ENCODE measurements at places on chromosomes 11 and 22.
A peak's percentile ranks its signal among the peaks of the same experiment; 100 is the strongest.

- no peak for DNase-seq
Observed at GRCh38 chr22:49999946-50000586, 12.5 kb downstream of the IL17REL start.

DNA sequence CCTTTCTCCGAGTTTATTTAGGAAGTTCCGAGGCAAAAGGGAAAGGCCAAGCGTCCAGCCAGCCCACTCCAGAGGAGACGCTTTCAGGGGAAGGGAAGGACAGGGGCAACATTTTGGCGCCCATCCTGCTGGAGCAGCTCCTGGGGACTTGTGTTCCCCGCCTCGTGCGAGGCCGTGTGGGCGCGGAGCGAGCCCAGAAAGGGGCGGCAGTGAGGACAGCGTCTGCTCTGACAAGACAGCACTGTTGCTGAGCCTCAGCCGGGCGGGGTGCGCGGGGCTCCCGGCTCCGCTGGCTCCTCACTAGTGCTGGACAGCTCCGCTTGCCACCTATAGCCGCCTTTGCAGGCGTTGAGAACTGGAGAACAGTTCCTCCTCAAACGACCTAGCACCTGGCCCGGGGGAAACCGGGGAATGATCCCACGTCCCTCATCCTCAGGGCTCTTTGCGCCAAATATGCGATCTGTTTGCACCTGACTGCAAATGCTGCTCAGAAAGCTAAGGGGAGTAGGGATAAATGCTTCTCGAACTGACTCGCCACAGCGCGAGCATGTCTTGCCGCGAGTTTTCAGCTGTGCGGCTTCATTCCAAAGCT lies 722 bp upstream of the GUCY1A2 start:
- DNase-seq: peak; percentile 4

DNA sequence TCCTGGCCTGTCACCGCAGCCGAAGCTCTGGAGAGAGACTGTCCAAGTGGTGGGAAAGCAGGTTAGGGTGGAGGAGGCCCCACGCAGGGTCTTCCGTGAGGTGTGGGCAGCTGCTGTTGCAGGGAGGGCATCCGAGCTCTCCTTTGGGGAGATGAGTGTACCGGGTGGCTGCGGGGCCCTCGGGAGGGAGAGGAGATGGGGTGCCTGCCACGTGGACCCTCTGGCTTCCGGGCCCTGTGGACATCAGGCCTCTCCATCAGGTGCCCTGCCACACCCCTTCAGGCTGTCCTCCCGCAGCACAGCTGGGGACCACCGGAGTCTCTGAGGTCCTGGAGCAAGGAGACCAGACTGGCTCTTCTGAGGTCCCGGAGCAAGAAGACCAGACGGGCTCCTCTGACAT lies 1.7 kb downstream of the PTDSS2 start:
- no peak for DNase-seq

- no peak for DNase-seq
Observed at GRCh38 chr22:38353701-38354100, 36.5 kb upstream of the CSNK1E start.

GRCh38 chr11:47468598-47469214 lies 19.8 kb upstream of the RAPSN start:
- DNase-seq: no peak

DNA sequence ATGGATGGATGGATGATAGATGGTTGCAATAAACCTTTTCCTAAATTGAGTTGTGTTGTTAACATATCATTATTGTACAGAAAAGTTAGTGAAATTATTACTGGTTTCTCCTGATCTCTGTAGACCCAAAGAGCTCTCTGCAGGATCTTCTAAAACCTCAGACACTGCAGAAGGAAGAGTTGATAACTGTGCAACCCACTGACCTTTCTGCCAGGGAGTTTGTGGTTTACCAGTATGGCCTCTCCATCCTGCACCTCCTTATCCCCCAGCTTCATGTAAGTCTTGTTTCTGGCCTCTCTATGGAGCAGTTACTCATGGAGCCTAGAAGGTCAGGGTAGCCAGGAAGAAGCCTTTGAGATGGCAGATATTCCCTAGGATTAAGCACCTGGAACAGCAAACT lies 45.6 kb downstream of the BTG4 start:
- DNase-seq: no peak

DNA sequence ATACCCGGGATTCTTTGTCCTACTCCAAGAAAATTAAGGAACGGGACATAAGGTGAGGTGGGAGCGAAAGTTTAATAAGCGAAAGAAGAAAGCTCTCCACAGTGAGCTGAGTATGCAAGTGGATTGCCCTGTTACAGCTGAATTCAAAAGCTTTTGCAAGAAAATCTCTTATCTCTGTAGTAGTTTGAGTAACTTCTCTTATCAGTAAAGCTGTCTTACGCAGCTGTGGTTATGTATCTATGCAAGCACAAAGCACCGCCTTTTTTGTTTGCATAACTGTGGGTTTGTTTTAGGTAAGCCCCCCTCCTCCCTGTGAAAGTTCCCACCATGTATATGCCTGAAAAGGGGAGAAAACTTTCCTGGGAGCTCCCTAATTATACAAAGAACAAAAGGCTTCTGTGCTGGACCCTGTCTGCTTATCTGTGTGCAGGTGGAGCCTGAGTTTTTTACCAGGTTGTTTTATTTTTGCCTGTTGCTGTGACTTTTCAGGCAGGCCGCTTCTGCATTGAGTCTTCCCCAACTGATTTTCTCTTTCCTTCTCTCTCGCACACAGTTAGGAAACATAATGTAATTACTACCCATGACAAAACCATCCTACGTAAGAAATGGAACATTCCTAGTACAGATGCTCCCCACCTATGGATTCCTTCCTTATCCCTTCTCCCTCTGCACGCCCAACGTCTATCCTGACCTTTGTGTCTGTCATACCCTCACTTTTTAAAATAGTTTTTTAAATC lies 837 bp upstream of the PLAAT5 start:
- DNase-seq: no peak

DNA sequence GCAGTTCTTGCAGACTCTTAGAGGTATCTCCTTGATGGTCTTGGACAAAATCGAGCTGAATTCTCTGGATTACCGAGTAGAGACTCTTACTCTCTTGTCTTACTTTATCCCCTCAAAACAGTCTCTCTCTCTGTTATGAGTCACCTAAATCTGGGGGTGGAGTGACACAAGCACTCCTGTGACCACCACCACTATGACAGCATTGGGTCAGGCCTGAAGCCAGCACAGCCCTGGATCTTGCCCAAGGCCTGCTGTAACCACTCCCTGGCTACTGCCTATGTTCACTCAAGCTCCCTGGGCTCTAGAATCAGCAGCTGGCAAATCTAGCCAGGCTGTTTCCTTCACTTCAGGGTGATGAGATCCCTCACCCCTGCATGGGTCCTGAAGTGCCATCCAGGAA lies 662.5 kb downstream of the LUZP2 start:
- no peak for DNase-seq

- DNase-seq: no peak
Observed at GRCh38 chr11:31845331-31845730, 34.2 kb upstream of the PAX6 start.

GRCh38 chr22:26559961-26560575 lies 29.9 kb downstream of the TPST2 start:
- DNase-seq: no peak

- no peak for DNase-seq
Observed at GRCh38 chr11:118100691-118101232, 14.0 kb upstream of the SMIM35 start.

DNA sequence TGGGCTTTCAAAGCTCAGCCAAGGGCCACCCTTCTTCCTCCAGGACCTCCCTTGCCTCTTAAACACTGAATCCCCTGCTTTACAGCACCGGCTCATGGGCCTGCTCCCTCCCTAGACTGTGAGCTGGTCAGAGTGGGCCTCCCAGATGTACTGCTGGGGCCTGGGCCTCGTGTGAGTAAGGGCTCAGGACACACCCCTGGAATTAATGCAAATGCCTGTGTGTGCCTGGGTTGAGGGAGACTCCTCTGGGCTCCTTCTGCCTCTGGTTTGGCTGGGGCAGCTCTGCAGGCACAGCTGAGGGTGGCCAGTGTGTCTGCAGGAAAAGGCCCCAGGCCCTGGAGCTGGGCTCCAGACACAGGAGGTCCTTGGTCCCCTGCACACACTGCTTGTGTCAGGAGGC lies 24.2 kb downstream of the ALX4 start:
- DNase-seq: no peak

- no peak for DNase-seq
Observed at GRCh38 chr11:95739108-95739938, 50.3 kb downstream of the FAM76B start.

- DNase-seq: no peak
Observed at GRCh38 chr22:37509059-37509860, 10.0 kb downstream of the CARD10 start.

DNA sequence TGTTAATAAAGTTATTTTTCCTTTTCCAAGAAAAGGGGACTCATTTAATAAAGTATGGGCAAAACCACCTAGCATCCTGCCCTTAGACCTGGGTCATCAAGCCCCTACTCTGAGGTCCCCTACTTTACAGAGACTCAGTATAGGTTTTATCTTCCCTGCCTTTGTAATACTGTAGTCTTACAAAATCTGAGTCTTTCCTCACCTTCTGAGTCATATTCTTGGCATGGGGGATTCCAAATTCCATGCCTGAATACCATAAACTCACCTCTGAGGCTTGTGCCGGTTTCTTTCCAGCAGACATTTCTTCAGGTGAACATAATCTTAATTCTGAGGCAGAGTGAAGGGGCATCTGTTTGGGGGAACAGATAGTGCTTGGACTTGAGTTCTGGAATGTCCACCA lies 282.5 kb downstream of the KCNA4 start:
- DNase-seq: no peak

DNA sequence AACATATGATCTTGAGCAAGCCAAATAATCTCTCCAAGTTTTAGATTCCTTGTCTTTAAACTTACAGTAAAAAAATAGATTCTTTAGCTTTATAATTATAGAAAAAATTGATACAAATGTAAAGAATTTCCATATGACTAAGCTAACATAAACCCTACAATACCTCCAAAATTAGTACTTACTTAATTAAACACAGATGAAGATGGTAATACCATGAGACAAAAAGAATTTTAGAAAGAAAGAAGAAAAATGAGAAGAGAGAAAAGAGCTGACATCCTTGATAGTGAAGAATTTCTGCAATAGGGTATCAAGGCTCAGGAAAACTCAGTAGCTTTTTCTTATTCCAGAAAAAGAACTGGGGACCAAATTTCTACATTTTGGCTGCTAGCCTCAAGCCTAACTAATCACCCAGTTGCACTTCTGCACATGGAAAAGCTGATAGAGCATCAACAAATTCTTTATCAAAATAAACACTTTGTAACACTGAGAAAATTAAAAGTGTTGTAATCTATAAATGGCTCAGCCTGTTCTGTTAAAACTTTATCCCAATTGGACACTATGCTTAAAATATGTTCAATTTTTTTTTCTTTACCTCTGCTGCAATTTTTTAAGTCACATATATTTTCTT lies 24.7 kb upstream of the SOX6 start:
- no peak for DNase-seq

DNA sequence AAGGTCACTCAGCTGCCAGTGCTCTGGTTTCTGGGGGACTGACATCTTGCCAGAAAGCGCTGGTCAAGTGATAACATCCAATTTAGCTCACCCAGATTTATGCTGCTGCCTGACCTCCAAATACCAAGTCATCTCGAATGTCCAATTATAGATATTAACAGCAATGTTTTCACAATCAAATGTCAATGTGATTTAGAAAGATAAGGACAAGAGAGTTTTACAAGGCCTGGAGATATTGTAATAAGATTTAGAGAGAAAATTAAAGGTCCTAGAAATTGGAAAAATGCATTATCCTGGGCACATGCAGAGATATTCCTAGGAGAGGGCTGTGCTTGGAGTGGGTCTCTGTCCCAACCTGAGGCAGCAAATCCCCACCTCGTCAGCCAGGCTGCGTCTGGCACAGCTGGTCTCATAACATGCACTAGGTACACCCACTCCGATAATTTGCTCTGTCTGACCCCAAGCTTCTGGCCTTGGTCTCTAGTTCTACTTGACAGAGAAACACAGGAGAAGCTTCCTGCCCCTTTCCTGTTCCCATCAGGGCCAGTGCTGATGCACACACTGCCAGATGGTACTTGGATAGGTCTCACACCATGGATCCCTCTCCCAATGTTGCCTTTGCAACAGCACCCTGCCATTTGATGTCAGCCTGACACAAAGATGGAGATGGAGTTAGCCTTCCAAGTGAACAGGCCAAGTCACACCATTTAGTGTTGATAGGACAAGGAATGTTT lies 28.6 kb downstream of the USH1C start:
- no peak for DNase-seq

- no peak for DNase-seq
Observed at GRCh38 chr11:41897991-41898390, 438.5 kb upstream of the LRRC4C start.

- DNase-seq: no peak
Observed at GRCh38 chr11:121889931-121890330, 226.1 kb downstream of the BLID start.

DNA sequence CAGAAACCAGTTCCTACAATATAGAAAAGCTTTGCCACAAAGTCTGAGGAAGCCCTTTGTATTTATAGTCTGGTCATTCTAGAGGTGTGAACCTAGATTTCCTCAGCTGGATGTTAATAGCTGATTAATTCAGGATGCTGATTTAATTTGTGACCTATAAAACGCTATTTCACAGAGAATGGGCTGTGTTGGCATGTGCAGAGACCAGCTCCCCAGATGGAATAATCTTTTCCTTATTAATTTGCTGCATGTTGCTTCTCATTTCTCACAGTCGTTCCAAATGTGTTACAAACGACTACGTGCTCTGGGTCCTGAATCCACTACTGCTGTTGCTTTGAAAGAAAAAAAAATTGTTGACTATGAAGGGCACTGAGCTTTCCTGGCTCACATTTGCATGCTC lies 49.3 kb downstream of the BDNF start:
- no peak for DNase-seq

DNA sequence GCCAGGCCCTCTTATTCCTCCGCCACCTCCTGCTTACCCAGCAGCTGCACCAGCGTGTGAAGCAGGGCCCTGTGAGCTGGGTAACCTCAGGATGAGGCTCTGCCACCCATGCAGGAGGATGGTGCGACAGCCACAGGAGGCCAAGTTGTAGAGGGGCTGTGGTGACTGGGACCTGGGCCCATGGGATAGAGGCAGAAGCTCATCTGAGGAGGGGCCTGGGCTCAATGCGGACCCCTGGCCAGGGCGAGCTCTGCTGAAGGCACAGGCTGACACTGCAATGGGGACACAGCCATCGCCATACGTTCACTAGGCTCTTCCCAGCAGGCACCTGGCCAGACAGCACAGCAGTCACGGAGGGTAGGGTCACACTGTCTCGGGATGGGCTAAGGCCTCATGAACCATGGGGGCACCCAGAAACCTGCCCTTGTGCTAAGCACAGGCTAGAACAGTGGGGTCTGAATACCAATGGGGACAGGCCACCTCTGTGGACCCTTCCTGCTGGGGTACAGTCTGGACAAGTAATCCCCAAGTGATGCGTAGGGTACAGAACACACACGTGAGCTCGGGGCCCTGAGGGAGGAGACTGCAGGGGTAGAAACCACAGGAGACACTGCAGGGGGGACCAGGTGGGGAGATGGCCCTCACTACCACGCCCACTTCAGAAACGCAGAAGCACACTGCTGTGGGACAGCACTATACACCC lies 35.3 kb downstream of the GNB1L start:
- DNase-seq: no peak

Measured in stimulated activated CD4-positive, alpha-beta T cell treated with anti-CD3 and anti-CD28 coated beads, Interleukin-2, amount 100 ng/mL, for 24 hours (primary cell).